ENCODE measurements at places on chromosomes 7 and 10. TPM values are rescaled to one million over a fixed set of nuclear protein-coding genes. Genes with fewer than 3 reads are reported as not detected.

DNA sequence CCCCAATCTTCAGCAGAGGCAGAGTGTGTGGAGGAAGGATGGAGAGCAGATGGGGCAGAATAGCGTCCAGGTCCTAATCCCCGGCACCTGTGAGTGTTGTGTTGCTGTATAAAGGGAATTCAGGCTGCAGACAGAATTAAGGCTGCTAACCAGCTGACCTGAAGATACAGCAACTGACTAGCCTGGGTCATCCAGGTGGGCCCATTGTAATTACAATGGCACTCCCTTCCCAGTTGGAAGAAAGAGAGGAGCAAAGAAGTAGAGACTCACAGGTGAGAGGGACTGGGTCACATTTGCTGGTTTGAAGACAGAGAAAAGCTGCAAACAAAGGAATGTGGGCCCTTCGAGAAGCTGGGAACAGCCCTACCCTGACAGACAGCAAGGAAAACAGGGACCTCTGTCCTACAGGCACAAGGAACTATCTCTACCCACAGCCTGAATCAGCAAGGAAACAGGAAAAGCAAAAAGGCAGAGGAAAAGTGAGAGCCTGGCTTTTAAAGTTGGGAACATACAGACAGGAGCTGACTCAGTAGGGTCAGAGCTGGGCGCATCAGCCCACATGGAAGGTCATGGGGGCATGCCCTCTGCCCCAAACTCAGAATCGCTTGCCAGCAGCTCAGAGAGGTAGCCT is 11.6 kb upstream of the TMEM72 start:
- DNase-seq, result no peak

Gene VAX1
- total RNA-seq, result not detected

Gene FXYD4
- not detected for total RNA-seq

DNA sequence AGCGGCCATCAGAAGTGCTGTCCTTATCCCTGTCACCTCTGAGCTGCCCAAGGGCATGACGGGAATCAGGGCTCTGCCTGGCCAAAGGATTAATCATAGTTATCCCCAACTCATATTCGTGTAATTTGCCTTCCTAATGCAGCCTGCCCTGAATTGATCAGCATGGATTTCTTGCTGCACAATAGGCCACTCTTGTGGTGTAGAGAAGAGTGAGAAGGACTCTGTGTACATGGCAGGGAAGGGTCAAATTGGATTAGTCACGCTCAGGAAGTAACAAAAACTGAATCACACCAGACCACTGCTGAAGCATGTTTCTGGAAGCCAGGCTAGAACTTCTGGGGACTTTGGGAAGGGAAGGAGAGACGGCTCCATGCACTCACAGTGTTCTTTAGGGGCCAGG is 227.0 kb downstream of the BUB3 start:
- DNase-seq, result no peak

DNA sequence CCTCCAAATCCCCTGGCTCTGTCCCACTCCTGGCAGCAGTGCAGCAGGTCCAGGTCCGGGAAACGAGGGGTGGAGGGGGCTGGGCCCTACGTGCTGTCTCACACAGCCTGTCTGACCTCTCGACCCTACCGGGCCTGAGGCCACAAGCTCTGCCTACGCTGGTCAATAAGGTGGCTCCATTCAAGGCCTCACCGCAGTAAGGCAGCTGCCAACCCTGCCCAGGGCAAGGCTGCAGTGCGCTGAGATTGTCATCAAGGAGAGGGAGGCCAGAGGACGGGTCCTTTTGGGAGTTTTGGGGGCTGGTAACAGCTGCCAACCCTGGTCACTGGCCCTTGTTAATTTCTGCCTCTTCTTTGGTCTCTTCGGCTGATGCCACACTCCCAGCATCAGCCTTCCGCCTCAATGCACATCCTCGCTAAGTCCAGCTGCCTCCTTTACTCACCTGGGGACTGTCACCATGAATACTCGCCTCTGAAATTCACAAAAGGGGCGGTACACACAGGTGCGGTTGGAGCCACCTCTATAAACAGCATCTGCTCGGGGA is 3.5 kb downstream of the EPO start:
- no peak for DNase-seq
